Kidney glomerular epithelial cell (primary cell): ENCODE measurements at places on chromosomes 3 and 15.

DNA sequence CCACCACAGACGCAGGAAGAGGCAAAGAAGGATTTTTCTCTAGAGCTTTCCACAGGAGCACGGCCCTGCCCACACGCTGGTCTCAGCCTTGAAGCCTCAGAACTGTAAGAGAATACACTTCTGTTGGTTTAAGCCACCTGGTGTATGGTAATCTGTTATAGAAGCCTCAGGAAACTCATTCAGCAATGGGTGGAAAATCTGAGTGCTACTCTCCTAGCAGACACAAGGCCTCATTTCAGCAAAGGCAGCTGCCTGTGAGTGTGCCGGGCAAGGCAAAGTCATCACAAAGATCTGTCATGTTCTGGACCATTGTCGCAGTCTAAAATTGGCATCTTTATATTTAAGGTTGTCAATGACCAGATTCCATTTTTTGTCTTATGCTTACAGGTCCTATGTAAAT is 31.0 kb downstream of the ATP10A start:
- no peak for DNase-seq

- no peak for DNase-seq
Observed at GRCh38 chr3:69413551-69414207, 27.8 kb upstream of the FRMD4B start.

GRCh38 chr15:74182131-74182530 is 8.6 kb downstream of the ISLR start:
- no peak for DNase-seq

DNA sequence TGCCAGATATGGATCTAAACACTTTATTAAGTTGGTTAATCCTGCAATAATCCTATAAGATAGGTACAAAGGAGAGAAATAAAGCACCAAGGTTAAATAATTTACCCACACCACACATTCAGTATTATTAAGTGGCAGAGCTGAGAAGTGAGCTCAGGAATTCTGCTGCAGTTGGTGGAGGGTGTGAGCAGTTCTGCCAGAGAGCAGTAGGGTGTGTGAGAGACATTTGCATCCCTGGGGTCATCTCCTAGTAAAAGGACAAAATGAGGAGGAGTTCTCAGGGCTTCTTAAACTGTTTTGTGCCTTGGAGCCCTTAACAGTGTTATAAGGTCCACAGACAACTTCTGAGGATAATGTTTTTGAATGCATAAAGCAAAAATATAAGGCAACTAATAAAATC is 484.5 kb downstream of the TAFA4 start:
- DNase-seq, result no peak

- DNase-seq, result peak; percentile 52
Observed at GRCh38 chr15:70100474-70101341, 3.0 kb upstream of the TLE3 start.

DNA sequence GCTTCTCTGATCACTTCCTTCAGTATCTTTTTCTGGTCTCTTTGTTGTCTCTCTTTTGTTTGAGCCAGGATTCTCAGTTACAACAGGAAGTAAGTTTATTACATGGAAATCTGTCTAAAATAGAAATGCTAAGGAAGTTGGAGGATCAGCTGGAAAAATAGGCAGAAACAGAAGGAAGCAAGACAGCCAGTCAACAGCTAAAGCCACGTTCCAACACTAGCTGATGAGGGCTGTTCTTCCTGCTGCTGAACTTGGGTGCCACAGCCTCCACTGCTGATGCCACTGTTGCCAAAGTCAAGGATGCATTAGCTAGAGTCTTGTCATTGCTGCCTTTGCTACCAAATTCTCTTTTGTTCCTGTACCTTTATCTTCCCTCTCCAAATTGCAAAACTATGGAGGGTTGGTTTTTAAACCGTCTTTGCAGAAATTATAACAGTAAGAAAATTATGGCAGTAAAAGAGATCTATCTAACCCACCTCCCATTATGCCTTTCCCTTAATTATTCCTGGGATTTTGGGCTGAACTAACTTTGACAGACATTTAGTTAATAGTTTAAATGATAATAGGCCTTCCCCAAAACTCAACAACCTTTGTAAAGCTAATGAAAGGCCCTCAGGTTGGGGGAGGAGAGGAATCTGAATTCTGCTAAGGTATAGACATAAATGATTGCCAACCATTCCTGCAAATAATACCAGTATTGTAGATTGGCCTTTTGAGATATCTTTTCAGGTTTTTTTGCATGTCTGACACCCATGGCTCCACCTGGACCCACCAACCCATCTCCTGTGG is 27.4 kb upstream of the OR5K4 start:
- DNase-seq, result no peak

DNA sequence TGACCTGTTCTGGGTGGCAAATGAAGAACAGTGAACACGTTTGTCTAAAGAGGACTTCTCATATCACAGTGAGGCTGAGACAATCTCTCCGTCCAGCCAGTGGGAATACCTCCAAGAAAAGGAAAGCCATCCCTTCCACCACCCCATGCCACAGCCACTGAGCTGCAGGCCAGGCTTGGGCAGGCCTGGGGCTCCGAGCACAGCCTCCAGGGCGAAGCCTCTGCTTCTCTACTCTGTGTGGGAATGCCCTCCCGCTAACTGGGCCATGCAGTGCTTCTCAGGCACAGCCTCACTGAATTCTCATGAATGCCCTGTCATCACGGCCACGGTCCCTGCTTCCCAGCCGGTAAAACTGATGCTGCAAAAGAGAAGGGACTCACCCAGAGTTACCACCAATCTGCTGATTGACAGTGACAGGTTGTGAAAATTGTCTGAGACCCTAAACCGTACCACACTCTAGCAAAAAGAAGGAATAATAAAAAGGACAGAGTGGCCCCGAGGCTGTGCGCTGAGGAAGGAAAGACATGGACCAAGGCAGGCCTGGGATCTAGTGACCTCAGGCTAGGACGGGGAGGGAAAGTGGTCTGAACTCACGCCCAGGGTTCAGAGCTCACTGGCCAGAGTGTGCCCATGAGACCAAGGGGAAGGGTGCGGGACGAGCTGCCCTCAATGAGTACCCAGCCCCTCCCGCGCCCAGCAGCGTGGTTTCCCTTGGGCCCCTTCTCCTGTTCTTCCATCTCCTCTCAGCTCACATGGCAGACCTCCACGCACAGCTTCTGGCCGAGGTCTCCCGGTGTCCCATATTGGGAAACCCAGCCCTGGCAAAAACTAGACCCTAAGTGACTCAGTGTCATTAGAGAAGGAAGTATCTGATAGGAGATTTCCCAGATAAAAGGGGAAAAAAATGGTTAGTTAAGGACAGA is 52.8 kb downstream of the DHX30 start:
- DNase-seq, result no peak
